Stimulated activated CD4-positive, alpha-beta T cell treated with anti-CD3 and anti-CD28 coated beads, Interleukin-4, amount 100 ng/mL, for 48 hours (primary cell): ENCODE measurements at places on chromosomes 7 and 10.

- DNase-seq: no peak
These were observed 317.3 kb downstream of the TCERG1L start for GRCh38 chr10:130994191-130994590.

GRCh38 chr10:124144536-124144935 lies 51.1 kb upstream of the CHST15 start:
- no peak for DNase-seq

DNA sequence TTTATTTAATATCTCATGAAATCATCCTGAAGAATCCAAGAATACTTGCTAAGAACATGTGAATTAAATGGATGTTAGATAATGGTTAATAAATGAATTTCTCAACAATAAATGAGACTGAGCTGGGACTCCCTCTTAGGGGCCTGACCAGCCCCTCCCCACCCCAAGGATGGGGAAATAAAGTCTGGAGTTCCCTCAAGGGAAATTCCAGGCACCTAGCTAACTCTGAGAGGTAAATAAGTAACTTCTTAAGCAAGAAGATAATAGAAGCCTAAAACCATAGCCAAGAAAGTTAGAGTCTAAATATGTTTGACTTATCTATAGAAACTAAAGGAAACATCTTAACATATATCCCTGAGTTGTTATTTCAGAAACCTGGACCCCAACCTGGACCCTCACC lies 32.2 kb upstream of the PPP1R9A start:
- DNase-seq: no peak

GRCh38 chr10:102208311-102209035 lies 17.6 kb upstream of the ELOVL3 start:
- no peak for DNase-seq

DNA sequence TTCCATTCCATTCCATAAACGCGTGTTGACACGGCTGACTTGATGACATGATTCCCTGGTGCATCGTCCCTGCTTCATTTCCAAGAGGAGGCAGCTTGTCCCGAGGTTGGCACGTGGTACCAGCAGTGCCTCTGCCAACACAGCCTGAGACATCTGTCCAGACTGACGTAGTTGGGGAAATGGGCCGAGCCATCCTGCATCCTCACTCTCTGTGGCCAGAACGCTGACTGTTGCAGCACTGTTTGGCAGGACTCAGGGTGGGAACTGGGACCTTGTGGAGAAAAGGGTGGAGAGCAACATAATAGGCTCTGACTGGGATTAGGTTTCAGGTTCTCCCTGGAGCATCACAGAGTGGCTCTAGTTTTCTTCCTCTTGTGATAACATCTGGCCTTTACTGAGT lies 118.6 kb upstream of the BTBD16 start:
- DNase-seq: no peak

DNA sequence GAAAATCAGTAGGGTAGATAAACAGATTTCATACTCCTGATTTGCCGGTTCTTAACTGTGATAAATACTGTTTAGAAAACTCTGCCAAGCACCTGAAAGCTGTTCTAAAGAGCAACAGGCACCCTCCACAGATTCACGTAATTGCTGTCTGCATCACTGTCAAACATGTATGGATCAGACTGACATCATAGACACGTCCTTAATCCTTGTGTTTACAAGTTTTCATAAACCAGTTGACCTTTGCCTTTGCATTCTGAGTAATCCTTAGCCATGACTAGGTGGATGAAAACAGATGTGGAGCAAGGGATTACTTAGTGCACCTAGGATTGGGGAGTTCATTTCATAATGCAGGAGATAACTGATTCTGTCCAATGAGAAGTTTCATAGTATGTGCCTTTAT lies 41.6 kb downstream of the SLC39A12 start:
- no peak for DNase-seq

DNA sequence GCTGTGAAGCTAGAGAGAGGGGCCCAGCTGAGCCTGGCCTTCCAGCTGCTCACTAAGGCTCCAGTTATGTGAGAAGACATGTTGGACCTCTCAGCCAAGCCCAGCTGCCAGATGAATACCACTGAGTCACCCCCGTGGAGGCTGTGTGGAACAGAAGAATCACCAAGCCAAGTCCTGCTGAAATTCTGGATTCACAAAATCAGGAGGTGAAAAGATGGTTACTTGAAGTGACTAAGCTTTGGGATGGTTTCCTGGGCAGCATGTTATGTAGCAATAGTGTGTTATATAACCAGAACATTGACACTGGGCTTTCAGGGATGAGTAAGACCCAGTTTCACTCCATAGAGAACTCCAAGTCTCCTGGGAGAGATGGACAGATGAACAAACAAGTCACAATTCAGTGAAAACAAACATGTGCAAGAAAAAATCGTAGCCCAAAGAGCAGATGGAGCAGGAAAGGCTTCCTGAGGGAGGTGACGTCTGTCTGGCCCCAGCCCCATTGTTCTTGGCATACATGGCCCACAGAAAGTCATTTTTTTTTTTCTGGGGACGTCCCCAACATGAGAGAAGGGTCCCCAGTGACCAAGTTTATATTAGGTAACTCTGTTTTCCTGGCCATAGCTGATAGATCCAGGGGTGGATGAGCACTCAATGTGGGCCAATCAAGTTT lies 64.1 kb upstream of the PDZD8 start:
- DNase-seq: no peak

DNA sequence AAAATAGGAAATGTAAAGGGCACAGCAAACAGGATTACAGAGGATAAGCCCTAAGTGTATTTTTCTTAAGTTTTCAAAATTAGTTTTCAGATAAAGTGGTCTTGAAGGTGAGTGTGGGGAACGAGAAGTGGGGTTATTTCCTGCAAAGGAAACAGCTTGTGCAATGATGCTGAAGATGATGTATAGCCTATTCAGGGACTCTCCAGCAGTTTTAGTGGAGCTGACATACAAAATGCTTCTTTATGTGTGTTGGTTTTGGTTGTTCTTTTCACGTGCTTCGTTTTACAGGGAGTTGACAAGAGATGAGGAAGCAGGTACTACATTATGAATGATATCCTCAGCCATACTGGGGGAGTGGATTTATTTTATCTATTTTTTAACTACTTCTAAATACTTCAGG lies 20.5 kb downstream of the CASD1 start:
- no peak for DNase-seq
